ENCODE measurements at places on chromosomes 4 and X.

DNA sequence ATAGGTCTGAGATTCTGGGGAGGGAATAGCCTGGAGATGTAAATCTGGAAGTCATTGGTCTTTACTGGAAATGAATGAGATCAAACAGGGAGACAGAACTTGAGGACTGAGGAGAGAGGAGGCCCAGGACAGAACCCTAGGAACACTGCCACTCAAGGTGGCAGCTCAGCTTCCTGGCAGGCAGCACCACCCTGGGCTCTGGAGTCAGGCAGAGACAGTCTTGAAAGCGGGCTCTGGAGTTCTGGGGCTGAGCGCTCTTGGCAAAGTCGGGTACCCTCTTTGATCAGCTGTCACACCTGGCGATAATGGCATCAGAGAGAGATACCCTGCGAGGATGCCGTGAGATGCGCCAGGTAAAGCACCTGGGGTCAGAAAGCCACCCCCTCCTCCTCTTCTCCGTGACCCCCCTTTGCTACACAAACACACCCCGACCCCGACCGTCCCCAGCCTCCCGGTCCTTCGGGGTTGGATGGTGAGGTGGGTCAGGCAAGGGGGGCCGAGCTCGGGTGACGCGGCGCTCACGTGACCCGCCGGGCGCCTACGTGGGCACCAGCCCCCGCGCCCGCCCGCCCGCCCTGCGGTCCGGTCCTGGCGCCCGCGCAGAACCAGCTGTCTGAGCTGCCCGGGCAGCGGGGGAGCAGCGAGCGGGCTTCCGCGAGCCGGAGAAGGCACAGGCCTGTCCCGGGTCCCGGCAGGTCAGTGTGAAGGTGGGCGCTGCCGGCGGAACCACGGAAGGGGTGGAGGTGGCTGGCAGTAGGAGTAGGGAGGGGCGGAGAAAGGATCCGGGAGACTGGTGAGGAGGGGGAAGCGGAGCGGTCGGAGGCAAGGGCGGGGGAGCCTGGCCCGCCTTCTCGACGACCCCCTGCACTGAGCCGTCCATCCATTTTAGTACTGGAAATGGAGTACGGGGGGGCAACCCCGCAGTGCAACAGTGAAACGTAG, at the start of gene TCEAL3:
Gene TCEAL3, plus strand, starts transcription at position 600 of the 942 bp plus-strand sequence. CDS start 1,102 bp downstream, outside the sequence.
- DNase-seq = peak; percentile 34

- DNase-seq = no peak
These were observed 41.6 kb upstream of the XIAP start for GRCh38 chrX:123818243-123818642.

GRCh38 chrX:133726211-133726630, 259.2 kb downstream of the GPC3 start:
- no peak for DNase-seq

- DNase-seq = no peak
These were observed 41.6 kb downstream of the APBB2 start for GRCh38 chr4:41172786-41173185.

GRCh38 chr4:85901500-85901899, 426.6 kb downstream of the ARHGAP24 start:
- DNase-seq = no peak

GRCh38 chr4:125244848-125245450, 69.8 kb upstream of the FAT4 start:
- no peak for DNase-seq

DNA sequence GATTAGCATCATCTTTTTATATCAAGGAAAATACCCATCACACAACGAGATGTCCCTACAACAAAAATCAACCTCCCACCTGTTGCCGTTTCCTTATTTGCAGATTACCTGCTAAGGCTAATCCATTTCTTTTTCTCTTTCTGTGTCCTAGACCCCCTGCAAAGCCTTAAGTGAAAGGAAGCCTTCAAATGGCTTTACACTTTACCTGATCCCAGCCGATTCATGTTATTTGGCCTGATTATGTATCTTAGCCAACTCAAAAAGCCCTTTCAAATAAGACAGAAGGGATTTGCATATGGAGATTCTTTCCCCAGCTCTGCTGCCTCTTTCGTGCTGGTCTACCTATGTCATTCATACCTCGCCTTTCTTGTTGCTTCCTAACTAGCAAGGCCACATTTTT, 14.4 kb downstream of the ABCG2 start:
- DNase-seq = no peak

DNA sequence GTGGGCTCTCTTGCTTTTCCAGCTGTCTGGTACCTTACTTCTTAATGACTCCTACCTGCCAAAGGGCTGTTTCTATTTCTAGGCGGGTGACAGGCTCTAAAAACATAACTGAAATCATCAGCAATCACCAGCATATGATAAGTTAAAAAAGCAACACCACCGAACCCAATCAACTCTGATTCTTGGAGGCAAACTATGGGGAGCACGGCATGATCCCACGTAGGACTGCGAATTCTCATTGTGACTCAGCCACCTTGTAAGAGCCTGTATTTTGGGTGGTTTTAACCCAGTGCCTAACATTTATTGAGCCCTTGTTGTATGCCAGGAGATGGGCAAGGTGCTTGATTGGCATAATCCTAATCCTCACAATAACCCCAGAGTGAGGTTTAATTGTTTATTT, 156.8 kb downstream of the PACRGL start:
- DNase-seq = no peak

DNA sequence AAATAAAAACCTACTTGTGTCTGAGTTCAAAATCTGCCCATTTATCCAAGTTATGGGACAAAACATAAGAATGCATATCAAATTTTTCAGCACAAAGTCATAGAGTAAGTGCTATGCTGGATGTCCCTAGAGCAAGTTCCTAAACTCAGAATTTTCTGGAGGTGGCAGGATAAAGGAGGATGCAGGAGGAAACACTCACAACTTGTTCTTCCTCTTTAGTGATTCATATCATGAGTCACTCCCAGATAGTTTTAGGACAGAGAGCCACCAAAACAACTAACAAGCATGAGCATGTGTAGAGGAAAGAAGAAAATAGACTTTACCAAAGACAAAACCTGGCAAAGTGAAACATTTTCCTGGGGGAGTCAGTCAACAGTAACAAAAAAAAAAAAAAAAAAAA, 302.7 kb downstream of the KCTD8 start:
- no peak for DNase-seq

DNA sequence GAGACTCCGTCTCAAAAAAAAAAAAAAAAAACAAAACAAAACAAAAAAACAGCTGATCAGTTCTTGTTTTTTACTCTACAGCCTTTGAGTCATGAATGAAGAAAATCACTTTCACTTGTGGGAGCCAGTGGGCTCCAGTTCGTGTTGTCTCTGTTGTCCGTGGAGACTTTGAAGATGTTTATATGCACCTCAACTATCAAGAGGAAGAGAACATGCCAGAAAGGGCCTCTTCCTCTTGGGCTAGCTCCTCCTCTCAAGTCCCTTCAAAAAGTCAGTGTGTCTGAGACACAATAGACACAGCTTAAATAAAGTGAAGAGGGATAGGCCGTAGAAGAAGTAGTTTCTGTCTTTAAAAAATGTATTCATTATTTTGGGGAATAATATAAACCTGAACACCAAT, 182.7 kb downstream of the KDR start:
- no peak for DNase-seq

- DNase-seq = no peak
These were observed 390.0 kb upstream of the NWD2 start for GRCh38 chr4:36854554-36854953.

DNA sequence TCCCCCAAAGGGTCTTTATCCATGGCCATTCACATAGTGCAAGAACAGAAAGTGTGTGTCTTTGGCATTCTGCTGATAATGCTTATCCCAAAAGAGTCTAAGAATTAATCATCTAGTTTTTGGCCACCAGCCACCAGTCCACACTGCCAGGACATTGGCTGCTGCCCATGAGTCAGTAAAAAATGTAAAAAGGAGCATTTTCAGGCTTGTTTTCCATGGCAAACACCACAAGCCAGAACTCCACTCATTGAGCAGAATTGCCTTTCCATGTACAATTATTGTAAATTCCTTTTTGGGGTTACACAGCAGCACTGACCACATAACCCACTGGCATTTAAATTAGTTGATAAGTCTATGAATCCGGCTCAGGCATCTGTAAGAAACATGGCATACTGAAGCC, 89.2 kb upstream of the PRDX4 start:
- DNase-seq = no peak

DNA sequence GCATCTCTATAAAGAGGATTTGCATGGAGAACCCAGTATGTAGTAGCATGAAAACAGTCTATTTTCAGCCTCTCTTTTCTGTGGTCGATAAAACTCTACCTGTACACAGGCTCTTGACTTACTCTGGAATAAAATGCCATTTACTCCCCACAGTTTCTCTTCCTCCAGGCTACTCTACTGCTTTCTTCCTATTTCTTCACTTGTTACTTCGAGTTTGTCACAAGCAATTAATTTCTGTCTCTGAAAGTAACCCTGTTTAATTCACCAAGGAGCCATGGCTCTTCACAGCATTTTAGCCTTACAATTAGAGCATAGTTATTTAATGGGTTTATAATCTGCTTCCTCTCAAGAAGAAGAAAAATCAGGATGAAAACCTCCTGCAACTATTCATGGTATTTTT, 472.9 kb upstream of the PRKX start:
- no peak for DNase-seq

DNA sequence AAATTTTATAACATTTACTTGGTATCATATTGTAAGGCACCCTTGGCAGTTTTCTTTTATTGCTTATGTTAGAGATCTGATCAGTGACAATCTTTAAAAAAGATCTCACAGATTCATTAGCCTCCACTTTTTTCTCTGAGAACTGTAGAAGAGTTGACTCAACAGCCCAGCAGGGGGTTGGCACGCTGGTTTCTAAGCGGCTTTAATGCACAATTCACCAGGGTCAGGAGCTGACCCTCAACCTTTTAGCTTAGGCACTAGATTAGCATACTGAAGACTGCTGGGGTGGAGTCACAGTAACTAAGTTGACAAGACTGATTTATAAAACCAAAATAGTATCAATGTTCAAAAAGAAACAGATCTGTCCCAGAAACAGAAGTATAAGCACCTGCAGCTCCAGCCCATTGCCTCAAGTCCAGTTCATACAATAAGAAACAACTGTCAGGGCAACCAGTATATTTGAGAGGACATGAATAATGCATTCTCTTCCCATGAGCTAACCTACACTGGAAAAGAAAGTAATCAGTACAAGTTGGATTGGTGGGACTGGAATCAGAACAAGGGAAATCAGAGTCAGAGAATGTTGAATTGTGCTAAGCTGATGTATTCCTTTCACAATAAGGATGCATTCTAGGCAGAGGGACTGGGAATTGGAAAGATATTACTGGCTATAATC, 77.6 kb downstream of the PDE5A start:
- no peak for DNase-seq

- DNase-seq = no peak
These were observed 52.8 kb downstream of the PPEF2 start for GRCh38 chr4:75849461-75849860.

- DNase-seq = no peak
These were observed 16.1 kb downstream of the ADRA2C start for GRCh38 chr4:3781997-3782930.

- DNase-seq = no peak
These were observed 1070.6 kb upstream of the GRID2 start for GRCh38 chr4:91233164-91233563.

DNA sequence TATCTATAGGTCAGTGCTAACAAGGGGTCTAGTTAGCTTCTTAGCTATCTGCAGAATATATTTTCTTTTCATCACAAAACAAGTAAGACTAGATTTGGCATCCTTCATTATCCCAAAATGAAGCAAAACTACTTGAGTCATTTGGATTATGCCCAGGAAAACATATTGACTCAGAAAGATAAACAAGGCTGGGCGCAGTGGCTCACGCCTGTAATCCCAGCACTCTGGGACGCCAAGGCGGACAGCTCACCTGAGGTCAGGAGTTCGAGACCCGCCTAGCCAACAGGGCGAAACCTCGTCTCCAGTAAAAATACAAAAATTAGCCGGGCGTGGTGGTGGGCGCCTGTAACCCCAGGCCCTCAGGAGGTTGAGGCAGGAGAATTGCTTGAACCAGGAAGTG, 18.0 kb upstream of the MND1 start:
- no peak for DNase-seq

DNA sequence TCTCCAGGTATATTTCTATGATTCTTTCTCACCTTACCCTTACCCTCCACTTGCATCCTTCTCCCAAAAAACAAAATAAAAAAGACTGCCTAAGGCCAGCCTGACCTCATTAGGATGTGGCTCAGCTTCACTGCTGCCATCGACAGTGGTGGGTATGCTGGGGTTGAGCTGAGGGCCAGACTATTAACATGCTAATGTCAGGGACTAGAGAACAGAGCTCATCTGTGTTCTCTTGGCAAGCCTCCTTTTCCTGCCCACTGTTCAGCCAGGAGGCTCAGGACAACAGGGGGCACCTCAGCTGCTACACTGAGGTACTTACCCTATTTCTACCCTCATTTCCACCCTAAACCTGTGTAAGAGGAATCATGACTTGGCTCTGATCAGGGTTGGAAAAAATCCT, 59.3 kb downstream of the MSN start:
- DNase-seq = no peak

GRCh38 chr4:41561244-41561643, 23.3 kb downstream of the LIMCH1 start:
- DNase-seq = no peak

DNA sequence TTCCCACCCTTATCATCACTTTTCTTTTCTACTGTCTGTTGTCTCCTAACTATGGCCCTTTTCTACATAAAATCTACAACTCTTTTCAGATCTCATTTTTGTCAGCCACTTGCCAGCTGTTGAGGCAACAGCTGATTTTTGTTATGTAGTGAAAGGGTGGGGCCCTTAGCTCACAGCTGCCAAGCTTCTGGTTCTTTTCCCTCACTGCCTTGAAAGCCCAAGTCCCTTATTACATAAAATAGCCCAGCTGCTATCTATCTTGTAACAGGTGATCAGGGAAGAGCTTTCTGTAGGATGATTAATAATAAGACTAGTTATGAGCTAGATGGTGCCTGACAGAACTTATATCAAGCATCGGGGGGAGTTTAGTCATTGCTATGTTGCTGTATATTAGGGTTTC, 45.9 kb downstream of the ADGRL3 start:
- no peak for DNase-seq

DNA sequence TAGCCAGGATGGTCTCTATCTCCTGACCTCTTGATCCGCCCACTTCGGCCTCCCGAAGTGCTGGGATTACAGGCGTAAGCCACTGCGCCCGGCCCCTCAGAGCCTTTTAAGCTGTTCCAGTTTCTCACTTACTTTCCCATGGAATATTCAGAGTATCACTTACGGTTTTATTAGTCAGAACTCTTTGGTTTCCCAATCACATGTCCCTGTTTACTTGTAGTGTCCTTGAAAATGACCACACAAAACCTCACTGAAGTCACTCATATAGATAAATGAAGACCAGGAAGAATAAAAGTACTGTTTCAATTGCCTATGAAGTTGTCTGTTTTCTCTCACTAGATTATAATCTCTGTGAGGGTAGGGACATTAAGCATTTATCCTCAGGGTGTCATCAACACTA, 217.2 kb upstream of the HCCS start:
- DNase-seq = no peak

- DNase-seq = no peak
These were observed 49.0 kb downstream of the AGA start for GRCh38 chr4:177393236-177393635.

- DNase-seq = no peak
These were observed 67.4 kb downstream of the DNAAF6 start for GRCh38 chrX:107273795-107274194.

GRCh38 chr4:15457406-15458201, 12.1 kb upstream of the CC2D2A start:
- DNase-seq = peak; percentile 25

- no peak for DNase-seq
These were observed 233.9 kb upstream of the CXXC4 start for GRCh38 chr4:104728380-104729122.

- DNase-seq = no peak
These were observed 76.9 kb downstream of the CAMK2D start for GRCh38 chr4:113684534-113685091.

- no peak for DNase-seq
These were observed 94.3 kb downstream of the TEX13A start for GRCh38 chrX:105126201-105126600.

Measured in NCI-H2081 treated with DMSO at 0.1 percent for 48 hours (cell line).